ENCODE measurements at places on chromosomes 12 and 14.

GRCh38 chr14:65753061-65753460 lies 340.5 kb downstream of the FUT8 start:
- no peak for DNase-seq

GRCh38 chr14:89194376-89194775 lies 222.7 kb downstream of the FOXN3 start:
- no peak for DNase-seq

DNA sequence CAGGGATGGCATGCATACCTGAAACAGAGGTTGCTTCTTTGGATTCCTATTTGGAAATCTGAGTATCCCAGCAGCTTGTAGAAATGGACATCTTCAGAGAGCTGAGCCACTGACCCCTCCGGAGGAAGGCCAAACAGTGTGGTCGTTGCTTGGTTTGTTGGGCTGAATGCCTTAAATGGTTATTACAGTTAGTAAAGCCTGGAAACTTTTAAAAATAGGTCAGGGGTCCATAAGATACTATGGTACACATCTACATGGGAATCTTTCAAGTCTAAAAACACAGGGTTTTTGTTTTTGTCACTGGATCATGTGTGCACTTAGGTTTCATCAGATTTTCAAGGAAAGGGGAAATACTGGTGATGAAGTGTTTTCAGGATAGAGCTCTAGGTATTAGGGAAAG lies 7.7 kb downstream of the DYRK2 start:
- DNase-seq = no peak

DNA sequence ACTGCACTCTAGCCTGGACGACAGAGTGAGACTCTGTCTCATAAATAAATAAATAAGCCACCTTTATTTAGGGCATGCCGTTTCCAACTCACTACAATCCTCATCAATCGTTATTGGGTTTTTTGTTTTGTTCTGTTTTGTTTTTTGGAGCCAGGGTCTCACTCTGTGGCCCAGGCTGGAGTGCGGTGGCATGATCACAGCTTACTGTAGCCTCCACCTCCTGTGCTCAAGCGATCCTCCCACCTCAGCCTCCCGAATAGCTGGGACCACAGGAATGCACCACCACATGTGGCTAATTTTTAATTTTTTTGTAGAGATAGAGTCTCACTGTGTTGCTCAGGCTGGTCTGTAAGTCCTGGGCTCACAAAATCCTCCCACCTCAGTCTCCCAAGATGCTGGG lies 3.6 kb upstream of the ANAPC5 start:
- DNase-seq = no peak

DNA sequence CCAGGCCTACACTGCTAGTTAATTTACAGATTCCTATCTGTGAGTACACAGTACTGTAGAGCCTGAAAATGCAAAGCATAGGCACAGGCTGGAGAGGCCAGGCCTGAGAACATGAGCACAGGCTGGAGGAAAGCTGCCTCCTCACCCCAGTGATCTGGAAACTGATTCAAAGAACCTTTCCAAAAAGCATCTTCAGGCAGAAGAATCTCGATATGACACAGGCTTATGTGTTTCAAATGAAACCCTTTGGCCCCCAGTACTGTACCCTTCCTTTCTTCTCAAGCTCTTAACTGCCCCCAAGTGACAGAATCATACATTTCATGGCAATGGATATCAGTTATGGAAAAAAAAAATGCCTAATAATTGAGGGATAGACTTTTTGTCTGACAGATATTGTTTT lies 122.0 kb downstream of the KCNC2 start:
- DNase-seq = no peak

DNA sequence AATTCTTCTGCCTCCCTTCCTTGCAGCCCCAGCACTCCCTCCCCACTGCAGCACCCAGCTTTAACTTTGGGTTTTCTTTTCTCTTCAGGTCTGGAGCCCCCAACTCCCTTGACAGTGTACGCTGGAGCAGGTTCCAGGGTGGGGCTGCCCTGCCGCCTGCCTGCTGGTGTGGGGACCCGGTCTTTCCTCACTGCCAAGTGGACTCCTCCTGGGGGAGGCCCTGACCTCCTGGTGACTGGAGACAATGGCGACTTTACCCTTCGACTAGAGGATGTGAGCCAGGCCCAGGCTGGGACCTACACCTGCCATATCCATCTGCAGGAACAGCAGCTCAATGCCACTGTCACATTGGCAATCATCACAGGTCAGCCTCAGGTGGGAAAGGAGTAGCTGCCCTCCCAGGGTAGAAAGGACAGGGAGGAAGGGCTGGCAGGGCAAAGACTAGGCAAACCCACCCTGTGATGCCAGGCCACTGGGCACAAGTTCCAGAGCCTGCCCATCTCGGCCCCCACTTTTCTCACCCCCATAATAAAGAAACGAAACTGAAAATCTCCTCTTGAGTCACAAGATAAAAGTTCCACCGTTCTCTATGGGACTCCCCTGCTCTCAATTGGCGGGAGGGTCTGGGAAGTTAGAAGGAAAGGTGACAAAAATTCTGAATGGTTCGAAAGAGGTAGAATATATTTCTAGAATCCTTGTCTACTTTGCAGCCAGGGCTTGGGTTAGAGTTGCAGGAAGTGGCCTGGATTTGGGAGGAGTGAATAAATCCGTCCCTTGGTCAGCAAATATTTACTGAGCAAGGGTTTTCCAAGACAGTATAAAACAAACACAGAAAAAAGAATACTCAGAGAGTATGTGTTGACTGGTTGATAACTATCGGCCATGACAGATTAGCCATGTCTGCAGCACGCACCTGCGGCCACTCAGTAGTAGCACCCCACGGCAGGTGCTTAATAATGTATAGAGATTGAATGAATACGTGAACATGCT lies 3.2 kb downstream of the LAG3 start:
- DNase-seq = no peak

DNA sequence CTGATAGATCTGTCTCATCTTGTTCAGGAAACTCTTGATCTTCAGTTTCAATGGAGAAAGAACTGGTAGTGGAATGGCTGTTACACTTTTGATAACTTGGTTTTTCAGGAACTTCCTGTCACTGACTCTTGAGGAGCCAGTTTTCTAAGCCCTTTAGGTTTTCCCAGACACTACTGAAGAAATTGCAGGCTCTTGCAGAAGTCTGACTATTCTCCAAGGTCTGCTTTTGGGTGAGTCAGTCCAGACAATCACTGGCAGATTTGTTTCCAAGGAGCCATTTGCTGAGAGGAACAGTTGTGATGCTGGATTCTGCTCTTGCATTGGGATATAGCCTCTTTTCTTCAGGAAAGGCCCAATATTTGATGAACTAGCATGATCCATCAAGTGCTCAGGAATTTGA lies 468.0 kb downstream of the FUT8 start:
- no peak for DNase-seq

DNA sequence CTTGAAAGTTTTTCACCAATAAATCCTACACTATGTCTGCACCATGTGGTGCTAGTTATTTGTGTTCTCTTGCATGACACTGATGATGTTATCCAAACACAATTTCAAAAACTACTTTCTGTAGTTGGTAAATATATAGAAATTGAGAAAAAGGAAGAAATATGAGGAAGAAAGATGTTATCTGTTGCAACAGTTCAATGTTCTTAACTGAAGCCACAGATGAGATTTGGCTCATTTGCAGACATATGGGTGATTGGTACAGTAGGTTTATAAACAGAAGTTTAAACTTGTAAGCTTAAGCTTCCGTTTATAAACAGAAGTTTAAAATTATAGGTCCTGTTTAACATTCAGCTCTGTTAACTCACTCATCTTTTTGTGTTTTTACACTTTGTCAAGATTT lies at the start of gene CLEC12A:
Gene CLEC12A (plus strand): TSS at position 229 of the 400 bp plus-strand sequence. CDS start 188 bp downstream, outside the sequence.
- peak; percentile 87 for DNase-seq

- DNase-seq = no peak
Measured at GRCh38 chr14:69366761-69367160, 31.3 kb downstream of the ERH start.

DNA sequence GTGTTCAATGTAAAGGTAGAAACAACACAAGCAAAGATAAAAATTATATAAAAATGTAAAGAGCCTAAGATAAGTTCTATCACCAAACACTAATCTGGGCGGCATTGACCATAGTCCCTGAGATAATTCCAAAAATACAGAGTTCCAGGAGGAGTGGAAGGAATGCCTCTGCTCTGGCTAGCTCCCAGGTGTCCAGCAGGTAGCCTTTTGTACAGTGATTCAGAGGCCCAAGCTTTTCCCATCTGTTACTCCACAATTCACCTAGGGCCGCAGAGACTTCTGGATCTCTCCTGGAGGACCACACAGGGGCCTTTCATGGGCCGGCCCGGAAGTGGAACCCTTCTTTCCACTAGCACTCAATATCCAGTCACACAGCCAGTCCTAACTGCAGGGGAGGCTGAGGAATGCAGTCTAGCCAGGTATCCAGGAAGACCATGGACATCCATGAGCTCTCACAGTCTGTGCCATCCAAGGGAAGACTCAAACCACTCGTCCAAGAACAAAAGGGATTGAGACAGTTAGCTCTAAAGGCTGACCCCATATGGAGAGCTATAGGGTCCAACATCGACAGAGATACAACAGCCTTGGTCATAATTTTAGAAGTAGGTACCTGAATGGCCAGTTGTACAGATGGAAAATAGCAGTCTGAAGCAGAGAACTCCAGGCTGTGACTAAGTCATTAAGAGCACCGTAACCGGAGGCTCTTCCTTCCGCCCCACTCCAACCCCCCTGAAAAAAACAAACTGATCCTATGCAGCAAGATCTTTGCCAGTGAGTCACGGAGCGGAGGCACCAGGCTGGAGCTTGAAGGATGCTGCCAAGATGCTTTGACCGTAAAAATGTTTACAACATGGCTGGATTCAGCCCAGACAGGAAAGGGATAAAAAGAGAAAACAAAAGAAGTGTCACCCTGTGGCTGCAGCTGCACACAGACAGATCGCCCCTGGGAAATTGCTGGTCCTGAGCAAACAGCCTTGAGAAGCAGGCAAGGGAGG lies 204.8 kb downstream of the NUAK1 start:
- DNase-seq = no peak

DNA sequence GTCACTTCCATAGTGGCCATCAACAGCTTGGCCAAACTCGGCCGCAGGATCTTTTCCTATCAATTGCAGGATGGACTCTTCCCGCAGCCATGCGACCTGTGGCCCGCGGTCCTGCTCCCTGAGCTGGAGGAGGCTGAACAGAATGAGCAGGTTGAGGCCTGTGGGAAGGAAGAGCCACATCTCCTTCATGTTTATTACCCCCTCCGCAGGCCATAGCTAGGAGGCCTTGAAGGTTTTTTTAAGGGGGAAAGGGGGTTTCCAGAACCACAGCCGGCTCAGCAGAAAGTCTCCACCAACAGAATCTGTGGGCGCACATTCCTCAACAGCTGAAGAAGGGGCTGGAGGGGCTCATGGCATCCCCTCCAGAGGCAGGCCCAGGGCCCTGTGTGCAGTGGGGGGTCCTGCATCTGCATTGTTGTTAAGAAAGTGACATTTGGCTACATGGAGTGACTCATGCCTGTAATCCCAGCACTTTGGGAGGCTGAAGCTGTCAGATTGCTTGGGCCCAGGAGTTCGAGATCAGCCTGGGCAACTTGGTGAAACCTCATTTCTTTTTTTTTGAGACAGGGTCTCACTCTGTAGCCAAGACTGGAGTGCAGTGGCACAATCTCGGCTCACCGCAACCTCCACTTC lies 25.2 kb upstream of the PPP1R13B start:
- DNase-seq = no peak

DNA sequence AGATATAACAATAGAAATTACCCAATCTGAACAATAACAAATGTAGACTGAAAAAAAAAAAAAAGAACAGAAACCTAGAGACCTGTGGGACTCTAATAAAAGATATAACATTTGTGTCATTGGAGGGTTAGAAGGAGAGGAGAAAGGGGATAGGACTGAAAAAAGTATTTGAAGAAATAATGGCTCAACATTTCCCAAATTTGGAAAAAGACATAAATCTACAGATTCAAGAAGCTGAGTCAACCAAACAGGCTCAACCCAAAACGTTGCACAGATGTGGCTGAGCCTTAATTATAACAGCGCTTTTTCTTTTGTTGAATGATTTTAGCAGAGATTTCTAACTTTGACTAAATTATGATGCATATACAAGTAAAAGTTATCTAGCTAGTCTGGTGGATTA lies 131.3 kb downstream of the TMTC3 start:
- DNase-seq = no peak

Measured in AML-193 (cell line).